ENCODE measurements at places on chromosomes 1 and 21. TPM values are rescaled to one million over a fixed set of nuclear protein-coding genes. Genes with fewer than 3 reads are reported as not detected.

Gene CD34
- 0.14 TPM for total RNA-seq

Gene KCNH1
- total RNA-seq, result 1.6 TPM

Gene PTGS2
- 0.54 TPM for total RNA-seq

Gene SPATA17
- 8.3 TPM for total RNA-seq

Gene AMPD2
- 54.1 TPM for total RNA-seq

Gene OR2T10
- not detected for total RNA-seq

Gene C4BPA
- total RNA-seq, result not detected

Gene NMNAT2
- total RNA-seq, result 0.71 TPM

Gene TAS1R3
- total RNA-seq, result 1.1 TPM

Gene WNT3A
- total RNA-seq, result 1.2 TPM

Gene SLC9C2
- total RNA-seq, result not detected

Gene REN
- total RNA-seq, result 0.87 TPM

Gene OR10J1
- total RNA-seq, result 0.21 TPM

Gene EPHA2
- total RNA-seq, result 10.1 TPM

Gene FBXO44
- 38.2 TPM for total RNA-seq

Data from motor neuron (in vitro differentiated cells).